ENCODE measurements at places on chromosomes 6 and 20.

DNA sequence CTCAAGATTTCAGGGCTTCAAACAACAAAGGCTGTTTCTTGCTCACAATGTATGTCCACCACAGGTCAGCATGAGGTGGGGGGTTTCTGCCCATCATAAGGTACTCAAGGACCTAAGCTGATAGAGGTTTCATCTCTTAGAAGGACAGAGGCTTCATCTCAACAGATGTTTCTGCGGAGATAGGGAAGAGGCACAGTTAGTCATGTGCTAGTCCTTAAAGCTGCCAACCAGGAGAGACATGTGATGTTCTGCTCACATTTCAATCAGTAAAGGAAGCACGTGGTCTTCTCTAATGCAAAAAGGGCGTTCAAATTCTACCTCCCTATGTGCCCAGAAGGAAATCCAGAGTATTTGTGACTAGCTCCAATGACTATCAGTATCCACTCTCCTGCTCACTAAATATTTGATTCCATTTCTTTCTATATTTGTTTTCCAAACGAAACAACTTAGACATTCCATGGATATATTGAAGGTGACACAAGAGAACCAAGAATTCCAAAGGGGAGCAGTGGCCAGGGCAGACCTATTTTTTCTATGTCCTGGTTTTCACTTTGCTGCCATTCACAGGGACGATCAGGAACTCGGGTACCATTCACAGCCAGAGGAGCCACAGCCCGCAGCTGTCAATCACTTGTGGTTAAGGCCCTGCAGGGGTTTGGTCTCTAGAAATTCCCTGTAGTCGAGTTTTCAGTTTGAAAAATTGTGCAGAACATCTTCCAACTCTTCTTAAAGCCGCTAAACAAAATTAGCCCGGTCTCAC is 173.2 kb upstream of the FOXA2 start:
- DNase-seq, result no peak

DNA sequence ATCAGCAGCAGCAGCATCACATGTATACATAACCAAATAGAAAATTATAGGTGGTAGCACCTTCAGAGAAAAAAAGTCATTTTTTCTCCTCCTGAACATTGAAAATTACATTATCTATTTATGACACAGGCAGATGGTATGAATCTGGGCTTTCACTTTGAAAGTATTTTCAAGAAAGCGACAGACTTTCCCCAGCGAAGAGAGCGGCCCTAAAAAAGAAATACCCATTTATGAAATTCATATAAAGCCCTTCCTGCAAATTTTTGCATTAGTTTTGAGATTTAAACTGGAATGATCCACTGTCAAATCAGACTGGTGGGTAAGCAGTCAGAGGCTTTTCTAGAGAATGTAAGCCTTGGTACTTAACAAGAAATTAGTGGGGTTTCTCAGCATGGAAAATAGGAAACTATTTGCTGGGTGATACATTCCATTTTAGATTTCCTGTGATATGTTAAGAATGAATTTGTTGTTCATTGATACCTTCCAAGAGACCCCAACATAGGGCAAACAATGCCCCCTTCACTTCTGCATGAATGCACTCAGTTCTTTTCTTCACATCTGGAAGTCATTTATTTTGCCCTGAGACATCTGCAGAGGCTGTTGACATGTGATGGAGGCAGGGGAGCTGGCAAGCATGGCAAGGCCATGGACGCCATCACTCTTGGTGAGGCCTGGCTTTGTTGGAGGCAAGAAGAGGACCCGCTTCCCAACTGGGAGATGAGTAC is 147.0 kb downstream of the LINC00237 start:
- DNase-seq, result no peak

DNA sequence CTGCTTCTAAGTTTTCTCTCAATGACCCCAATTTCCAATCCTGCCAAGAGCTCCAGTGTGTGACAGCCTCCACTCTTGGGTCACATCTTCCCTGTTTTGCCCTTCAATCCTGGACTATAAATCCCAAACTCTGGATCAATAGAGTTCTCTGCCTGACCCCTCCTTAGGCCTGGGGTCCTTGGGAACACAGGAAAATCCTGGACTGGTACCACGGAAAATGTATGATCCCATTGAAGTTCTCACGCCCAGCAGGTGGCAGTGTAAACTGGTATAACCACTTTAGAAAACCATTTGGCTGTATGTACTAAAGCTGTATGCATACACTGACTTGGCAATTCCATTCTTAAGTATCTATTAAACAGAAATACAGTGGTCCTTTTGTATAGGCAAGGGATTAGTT is 98.0 kb downstream of the SNAP25 start:
- no peak for DNase-seq

- no peak for DNase-seq
Measured at GRCh38 chr6:167512696-167513375, 187.9 kb downstream of the TTLL2 start.

- DNase-seq, result no peak
Measured at GRCh38 chr6:74705451-74705850, 500.4 kb downstream of the COL12A1 start.

GRCh38 chr6:63529498-63529897 is 42.8 kb upstream of the LOC128125822 start:
- DNase-seq, result peak; percentile 21

DNA sequence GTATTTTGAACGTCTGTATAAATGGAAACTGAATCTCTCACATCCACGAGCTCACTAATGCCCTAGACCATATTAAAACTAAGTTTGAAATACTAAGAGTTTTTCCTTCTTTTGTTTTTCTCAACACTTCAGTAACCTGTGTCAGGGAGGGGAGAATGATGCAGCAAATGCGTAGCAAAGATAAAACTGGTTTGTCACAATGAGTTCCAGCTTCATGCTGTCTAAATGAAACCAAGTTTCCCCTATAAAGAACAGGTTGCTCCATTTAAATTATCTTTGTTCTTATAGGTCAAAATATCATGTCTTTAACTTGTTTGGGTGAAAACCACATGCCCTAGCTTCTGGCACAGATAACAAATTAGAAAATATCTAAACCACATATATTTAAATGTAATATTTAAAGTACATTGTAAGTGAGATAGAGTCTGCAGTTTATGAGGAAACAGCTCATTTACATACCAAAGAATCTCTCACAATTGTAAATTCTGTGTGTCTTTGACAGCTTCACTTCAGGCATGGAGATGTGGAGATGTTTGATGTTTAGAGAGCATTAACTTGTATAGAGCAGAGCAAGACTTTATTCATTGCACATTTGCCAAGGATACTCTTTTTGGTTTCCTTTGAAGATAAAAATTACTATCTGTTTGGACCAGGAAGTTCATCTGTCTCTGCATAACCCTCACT is 7.3 kb downstream of the TRDN start:
- DNase-seq, result no peak

- no peak for DNase-seq
Measured at GRCh38 chr20:31677553-31678260, 40.0 kb downstream of the COX4I2 start.

DNA sequence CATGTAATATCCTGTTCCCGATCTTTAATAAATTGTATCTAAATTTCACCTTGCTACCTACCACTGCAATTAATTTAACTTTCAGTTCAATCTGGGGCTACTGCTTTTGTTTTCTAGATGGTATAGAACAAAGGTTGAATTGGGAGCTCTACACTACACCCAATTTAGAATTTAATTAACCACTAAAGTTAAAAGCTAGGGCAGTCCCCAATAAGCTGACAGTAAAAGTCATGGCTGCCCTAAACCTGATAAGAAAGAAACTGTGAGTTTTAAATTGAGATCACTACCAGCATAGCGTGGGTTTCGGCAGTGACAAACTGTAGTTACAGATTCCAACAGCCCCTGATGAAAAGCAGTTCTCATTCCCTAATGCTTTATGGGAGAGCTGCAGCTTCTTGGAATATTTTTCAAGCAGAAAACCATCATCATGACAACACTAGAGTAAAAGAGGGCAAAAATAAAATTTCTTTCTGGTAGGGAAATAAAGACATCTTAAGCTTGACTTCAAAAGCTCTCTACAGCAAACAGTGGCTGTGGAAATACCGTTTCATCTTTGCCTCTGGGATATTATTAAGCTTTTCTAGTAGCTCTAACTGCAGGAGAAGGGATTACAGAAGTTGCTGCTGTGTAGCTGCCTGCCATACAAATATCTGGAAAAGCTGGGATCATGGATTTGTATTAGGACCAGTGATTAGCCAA is 1372.1 kb downstream of the EPHA7 start:
- no peak for DNase-seq

GRCh38 chr6:169763881-169764280 is 12.5 kb downstream of the ERMARD start:
- no peak for DNase-seq

DNA sequence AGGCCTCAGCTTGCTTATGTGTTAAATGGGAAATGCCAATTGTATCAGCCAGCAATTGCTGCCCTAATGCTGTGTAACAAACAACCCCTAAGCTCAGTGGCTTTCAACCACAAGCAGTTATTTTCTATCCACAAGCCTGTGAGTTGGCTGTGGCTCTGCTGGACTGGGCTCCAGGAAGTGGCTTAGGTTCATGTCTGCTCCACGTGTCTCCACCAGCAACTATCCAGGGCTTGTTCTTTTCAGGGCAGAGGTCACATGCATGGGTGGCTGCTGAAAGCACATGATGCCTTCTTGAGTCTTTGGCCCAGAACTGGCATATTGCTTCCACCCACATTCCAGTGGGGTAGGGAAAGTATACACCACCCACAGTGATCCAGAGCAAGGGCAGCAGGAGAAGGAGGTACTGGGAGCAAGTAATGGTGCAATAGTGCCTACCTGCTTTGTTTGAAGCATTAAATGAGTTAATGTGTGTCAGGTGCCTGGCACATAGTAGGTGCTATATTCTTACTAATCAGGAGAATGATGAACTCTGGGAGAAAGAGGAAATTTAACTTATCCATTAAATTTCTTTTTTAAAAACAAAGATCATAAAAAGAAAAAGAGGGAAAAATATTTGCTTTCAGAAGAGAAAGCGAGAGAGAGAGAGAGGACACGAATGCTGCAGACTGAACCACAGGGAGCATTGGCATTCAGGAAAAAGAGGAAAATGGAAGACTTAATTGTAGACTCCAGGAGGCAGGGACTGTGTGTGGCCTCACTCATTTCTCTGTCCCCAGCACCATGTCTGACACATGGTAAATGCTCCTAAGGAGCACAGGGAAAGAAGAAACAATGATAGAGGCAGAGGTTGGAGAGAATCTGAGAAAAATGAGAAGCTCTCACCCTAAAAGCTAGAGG is 25.2 kb upstream of the RNF24 start:
- DNase-seq, result peak; percentile 61

DNA sequence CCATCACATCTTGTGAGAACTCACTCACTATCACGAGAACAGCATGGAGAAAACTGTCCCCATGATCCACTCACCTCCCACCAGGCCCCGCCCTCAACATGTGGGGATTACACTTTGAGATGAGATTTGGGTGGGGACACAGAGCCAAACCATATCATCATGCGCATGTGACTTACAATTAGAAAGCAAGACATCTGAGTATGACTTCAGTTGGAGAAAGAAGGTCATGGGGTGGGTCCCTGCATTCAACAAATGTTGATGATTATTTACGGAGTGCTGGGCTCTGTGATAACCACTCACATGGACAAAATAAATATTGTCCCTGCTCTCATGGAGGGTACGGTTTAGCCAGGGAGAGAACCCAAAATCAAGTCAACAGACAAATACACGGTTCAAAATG is 37.9 kb downstream of the VSTM2L start:
- DNase-seq, result no peak

DNA sequence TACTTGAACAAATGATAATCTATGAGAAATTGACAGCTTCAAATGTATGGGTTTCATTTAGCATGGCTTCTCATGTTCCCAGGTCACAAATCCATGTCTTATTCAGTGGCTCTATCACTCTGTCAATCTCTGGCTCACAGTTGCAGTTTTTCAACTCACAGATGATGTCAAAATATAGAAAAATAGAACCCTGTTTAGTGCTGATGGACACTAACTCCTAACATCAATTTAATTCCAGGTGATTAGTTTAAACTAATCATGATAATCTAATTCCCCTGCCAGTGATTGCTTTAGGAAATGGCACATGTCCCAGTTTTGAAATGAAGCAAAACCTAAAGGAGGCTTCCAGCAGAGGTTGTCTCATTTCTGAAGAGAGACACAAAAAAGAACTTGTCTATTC is 13.0 kb downstream of the KHDC1 start:
- DNase-seq, result no peak

DNA sequence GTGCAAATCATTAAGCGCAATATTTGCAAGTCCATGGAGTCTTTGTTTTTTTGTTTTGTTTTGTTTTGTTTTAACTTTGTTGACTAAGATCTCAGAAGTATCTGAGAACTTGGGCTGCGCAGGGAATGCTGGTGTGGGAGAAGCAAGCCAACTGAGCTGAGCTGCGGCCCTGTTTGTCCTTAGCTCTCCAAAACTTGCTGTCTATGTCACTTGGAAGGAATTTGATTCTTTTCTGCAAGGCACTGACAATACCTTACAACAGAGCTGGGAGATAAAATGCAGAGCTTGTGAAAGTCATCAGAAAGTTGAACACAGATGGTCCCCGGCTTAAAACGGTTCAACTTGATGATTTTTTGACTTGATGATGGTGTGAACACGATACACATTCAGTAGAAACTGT is 5.4 kb downstream of the SLC22A23 start:
- DNase-seq, result no peak

- DNase-seq, result no peak
Measured at GRCh38 chr20:4811661-4812181, 90.0 kb downstream of the PRND start.

- DNase-seq, result no peak
Measured at GRCh38 chr20:13121840-13122515, 99.1 kb upstream of the ISM1 start.

DNA sequence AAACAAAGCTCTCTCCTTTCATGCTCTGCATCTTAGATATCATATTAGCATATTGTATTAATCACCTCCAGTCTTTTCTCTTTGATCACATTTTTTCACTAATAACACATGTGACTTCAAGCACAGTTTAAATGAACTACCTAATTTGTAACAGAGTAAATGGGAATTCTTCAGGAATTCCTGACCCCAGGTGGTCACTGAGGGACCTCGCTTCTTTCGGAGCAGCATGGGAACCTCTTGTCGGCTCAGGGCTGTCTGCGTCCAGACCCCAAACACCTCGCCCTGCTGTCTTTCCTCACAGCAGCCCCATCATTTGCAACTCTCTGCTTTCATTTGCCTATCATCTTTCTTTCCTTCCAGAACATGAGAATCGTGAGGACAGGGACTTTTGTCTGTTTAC is 103.5 kb downstream of the DACT2 start:
- no peak for DNase-seq

DNA sequence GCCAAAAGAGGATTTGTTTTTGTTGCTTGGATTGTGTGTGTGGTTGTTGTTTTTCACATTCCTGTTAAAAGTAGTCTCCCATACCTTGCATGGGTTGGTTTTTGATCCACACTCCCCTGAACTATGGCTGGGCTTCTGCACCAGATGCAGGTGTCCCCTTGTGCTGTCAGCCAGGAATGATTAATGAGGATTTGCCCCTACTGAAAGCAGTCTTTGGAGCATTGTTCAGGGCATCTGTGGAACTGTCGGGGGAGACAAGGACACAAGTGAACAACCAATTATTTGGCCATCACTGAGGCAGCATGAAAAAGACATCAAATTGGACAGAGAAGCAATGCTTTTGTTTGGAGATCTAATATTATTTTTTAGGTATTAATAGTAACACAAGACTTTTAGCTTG is 373.2 kb upstream of the MMS22L start:
- no peak for DNase-seq
